ENCODE measurements at places on chromosomes 2 and 18.

DNA sequence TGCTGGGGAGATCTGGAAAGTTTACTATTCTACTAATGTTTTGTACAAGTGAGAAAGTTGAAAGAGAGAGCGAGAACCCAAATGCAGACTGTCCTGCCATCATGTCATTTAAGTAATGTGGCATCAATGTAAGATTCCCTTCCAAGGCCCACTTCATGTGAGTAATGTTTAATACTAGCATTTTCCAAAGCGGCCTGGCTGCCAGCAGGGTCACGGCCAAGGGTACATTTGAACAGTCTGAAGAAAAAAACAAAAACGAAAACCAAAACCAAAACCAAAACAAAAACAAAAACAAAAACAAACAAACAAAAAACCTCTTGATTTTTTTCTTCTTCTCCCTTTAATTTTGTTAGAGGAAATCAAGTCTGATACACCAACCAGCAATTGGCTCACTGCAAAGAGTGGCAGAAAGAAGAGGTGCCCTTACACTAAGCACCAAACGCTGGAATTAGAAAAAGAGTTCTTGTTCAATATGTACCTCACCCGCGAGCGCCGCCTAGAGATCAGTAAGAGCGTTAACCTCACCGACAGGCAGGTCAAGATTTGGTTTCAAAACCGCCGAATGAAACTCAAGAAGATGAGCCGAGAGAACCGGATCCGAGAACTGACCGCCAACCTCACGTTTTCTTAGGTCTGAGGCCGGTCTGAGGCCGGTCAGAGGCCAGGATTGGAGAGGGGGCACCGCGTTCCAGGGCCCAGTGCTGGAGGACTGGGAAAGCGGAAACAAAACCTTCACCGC is 2.2 kb downstream of the HOXD10 start:
- H3K4me3 ChIP-seq = no peak overlapping the region
- H3K27me3 ChIP-seq = peaks cover 85% of the 10 kb centered on the region
- H3K36me3 ChIP-seq = no peaks in the 10 kb centered on the region
- H3K27ac ChIP-seq = no peak overlapping the region

DNA sequence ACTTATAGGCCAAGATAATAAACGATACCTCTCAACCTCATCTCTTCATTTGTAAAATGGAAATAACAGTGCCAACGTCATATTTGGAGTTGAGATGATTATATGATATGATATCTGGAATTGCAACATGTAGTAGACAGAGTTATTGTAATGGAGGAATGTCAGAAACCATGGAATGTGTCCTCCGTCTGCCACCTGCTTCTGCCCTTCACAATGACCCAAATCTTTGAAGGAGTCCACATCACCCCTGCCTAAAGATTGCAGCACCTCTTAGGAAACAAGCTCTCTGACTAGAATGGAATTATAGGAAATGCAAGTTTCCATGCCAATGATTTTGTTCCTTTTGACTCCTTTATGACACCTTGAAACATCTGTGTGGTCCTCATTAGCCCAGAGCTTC is 14.9 kb downstream of the NR4A2 start:
- no peak for DNase-seq
- H3K27me3 ChIP-seq = peaks cover 99% of the 10 kb centered on the region
- no peaks in the 10 kb centered on the region for H3K36me3 ChIP-seq
- peaks cover 27% of the 10 kb centered on the region for H3K4me1 ChIP-seq
- no peak overlapping the region for H3K4me3 ChIP-seq

- H3K4me1 ChIP-seq = peaks cover 14% of the 10 kb centered on the region
- no peak overlapping the region for H3K4me3 ChIP-seq
- no peak for DNase-seq
- H3K27me3 ChIP-seq = peaks cover 45% of the 10 kb centered on the region
- no peak overlapping the region for H3K27ac ChIP-seq
Observed at GRCh38 chr2:178191004-178191508, 3.3 kb upstream of the OSBPL6 start.

DNA sequence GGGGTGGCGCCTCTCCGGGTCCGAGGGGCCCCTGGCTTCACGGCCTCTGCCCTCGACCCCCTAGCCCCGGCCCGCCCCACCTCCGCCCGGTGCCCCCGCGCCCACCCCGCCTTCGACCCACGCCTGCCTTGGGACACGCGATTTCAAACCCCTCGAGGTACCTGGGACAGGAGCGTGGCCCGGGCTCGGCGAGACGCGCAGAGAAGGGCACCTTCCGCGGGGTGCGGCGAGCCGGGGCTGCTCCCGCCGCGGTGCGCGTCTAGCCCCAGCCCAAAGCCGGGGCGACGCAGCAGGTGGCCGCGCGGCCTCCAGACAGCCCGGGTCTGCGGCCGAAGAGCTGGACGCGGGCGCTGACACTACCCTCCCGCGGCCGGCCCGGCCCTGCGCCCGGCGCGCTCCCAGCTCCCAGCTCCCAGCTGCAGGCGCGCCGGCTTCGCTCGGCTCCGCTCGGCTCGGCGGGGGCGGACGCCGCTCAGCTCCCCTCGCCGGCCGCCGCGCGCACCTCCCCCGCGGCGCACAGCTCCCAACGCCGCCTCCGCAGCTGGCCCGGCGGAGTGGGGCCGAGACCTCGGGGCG is at the start of gene CRACDL:
Gene CRACDL, minus strand, starts transcription at position 449 of the 576 bp plus-strand sequence. CDS start 89,425 bp downstream, outside the sequence.
- no peak within 1 kb of the TSS for H3K4me3 ChIP-seq
- no peak for DNase-seq
- H3K27me3 ChIP-seq = peaks cover 39% of the 10 kb centered on the region
- H3K27ac ChIP-seq = no peak within 1 kb of the TSS

DNA sequence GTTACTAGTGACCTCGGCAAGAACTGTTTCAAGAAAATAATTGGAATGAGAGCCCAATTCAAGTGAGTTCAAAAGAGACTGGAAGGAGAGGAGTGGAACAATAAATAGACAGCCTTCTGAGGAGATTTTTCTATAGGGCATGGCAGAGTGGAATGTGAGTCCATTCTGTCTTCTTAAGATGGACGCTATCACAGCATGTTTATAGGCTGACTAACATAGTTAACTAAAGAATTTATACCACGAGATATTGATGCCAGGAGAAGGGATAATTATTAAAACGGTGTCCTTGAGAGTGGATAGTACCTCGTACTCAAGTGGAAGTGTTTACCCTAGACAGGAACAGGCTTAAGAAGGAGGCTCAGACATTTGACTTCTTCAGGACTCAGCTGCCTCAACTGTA is 143.5 kb upstream of the RBBP8 start:
- no peaks in the 10 kb centered on the region for H3K27me3 ChIP-seq
- DNase-seq = no peak
- H3K4me3 ChIP-seq = no peak overlapping the region
- no peaks in the 10 kb centered on the region for H3K4me1 ChIP-seq

DNA sequence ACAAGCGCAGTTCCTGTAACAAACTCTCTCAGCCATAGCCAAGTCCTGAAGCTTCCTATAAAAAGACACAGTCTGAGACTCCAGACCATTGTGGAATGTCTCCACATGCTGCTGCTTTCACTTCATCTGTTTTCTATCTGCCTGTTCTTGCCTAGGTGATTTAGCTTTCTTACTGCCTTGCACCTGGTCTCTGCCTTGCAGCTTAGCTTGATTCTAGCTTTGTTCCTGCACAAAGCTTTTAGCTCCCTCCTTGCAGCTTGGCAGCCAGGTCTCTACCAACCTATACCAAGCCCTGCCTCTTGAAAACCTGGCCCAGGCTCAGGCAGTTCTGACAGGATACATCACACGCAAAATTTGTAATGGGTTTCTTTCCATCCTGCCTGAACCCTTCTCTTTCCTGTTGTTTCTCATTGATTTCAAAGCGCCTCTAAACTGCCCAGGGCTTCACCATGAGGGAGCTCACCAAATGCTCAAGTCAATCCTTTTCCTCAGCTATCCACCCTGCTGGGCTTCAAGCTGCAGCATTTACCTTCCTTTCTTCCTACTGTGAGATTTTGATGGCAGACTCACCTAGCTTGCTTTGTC is 941.3 kb upstream of the NXPH2 start:
- H3K4me3 ChIP-seq = no peak overlapping the region
- DNase-seq = no peak
- no peaks in the 10 kb centered on the region for H3K27me3 ChIP-seq
- H3K27ac ChIP-seq = no peak overlapping the region
- H3K4me1 ChIP-seq = no peaks in the 10 kb centered on the region

DNA sequence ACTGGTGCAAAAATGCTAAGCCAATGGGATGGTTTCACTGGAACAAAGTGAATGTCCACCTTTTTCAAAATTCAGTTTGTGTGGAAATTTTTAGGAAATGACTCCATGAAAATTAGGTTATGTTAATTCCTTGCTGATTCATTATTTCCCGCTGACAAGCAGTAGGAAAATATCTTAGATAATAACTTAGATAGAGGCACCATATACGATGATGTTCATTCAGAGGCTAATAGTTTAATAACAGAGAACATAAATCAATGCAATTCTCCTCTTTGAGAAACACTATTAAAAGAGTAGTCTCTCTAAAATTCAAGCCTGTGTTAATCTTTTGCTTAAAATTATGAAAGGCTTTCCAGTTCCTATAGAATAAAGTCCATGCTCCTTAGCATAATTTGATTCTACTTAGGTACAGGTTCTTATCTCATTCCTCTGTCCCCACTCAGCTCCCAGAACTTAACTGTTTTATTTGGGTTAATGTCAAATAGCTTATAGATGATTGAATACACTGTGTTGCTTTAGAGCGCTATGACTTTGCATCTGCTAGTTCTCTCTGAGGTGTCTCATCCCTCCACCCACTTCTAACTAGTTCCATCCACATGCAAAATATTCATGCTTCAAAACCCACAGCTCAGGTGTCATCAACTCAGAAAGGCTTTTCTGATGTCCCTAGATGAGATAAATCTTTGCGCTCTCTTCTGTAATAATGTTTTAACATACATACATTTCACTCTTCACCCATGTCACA is 503.6 kb downstream of the ERBB4 start:
- no peak for DNase-seq
- H3K36me3 ChIP-seq = no peaks in the 10 kb centered on the region
- H3K27me3 ChIP-seq = no peaks in the 10 kb centered on the region
- no peak overlapping the region for H3K4me3 ChIP-seq
- no peaks in the 10 kb centered on the region for H3K4me1 ChIP-seq

Data from CD14-positive monocyte (primary cell).